ENCODE measurements at places on chromosomes 4 and X.

DNA sequence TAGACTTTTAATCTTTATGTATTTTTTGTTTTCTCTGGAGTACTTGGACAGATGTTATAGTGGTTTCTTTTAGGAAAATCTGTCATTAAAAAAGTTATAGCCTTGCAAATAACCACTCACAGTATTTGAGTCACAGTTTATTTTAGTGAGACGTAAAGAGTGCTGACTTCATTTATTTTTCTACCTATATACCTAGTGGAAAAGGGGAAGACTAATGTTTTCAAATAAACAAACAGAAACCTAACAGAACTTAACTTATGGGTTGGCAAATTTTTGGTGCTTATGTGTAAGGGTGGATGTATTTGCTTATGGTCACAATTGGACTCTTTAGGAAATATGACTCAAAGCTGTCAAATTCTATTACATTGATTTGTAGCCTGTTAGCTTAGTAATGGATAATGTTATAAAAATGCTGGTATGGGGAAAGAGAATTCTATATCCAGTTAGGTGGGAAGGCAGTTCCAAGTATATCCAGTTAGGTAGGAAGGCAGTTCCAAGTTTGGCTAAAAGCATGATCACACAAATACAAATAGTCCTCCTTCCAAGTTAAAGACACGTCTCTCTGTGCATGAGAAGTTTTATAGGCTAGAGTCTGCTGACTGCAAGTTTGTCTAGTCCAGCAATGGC lies 61.9 kb downstream of the SLC9A6 start:
- DNase-seq: no peak

- no peak for DNase-seq
Observed at GRCh38 chrX:150842198-150842685, 56.2 kb downstream of the CD99L2 start.

GRCh38 chrX:126900937-126901336 lies 81.4 kb downstream of the PRR32 start:
- DNase-seq: no peak

DNA sequence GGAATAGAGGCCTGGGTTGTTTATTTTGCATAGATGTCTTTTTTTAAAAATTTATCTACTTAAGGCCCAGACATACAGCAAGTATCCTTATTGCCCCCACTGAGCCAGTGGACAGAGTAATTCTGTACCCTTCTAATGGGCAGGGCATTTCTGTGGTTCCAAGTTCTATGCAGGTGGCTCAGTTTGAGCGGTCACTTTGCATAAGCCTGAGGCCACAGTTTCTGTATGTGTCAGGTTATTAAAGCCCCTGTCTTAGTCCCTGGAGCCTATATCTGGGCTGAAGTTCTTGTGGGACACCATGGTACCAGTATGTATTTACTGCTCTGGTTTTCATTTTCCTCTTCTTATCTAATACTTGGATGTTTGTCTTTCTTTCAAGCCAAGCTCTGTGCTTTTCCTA lies 168.8 kb downstream of the MID1IP1 start:
- no peak for DNase-seq

- DNase-seq: peak; percentile 90
Observed at GRCh38 chr4:162366146-162366545, 202.3 kb upstream of the FSTL5 start.

GRCh38 chrX:84182516-84182915 lies 5.5 kb downstream of the RPS6KA6 start:
- DNase-seq: no peak

DNA sequence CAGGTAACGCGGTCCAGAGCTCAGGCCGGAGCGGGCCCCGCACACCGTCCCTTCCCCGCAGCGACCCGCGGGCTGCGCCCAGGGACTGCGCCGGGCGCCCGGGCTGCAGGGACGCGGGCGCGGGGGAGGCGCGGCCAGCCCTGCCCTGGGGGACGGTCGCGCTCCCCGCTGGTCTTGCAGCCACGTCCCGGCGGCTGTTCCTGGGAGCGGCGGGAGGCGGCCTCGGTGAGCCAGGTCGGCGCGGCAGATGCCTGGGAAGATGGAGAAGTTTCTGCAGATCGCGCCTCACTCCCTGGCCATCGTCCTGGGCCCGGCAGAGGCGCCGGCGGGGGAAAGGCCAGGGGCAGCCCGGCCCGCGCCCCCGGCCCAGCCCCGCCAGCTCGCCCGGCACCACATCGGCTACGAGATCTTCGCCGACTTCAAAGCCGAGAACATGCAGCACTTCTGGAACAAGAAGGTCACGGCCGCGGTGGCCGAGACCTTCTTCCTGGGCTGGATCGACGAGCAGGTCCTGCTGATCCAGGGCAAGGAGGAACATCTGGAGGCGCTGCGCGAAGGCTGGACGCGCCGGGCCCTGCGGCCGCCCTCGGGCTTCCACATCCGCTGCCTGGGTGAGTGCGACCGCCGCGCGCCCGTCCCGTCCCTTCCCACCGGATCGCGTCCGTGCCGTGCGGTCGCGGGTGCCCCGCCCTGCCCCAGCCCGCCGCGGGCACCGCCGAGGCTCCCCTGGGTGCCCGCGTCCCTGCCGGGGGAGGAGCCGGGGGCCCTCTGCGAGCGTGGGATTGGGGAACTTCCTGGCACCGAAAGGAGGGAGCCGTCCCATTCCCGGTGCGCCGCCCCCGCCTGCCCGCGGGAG lies 107.4 kb upstream of the STOX2 start:
- no peak for DNase-seq

DNA sequence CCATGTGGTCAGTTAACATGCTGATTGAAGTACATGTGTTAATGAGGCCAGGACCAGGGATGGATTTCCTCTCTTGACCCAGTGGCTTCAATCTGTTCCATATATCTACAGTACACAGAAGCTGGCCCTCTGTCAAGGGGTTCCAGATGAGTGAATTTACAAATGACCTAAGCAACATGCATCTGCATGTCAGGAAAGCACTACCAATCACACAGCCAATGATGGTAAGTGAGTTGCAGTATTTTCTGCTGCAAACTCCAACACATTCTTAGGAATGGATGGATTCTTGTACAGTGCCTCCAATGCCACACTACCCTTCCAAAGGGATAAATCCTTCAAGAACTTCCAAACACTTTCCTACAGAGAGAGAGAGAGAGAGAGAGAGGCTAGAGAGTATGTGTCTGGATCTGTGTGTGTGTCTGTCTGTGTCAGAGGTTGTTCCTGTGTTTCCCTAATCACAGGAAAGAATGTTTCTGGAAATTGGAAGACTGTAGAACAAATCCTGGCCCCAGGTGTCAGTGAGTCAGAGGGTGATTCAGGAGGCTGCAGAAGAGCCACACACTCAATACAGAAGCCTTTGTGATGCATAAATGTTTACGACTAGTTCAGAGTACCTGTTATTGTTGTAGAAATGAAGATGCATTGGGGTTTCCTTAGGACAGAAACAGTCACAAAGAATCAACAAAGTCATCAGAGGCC lies 107.5 kb downstream of the GUCY2F start:
- DNase-seq: no peak

DNA sequence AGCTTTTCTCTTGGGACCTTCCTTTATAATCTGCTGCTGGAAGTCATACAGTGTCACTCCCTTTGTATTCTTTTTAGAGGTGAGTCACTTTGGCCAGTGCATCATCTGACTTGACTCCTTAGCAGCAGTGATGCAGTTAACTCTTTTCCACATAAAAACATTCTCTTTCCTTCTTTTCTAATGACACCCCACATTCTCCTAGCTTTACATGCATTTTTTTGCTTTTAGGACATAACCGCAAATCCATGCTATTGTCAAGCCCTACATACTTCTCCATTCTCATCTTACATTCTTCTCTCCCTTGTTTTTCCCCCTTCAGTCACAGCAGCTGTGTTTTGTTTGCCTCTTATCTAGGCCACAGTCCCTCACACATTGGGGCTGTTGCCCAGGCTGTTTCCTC lies 55.1 kb downstream of the ZNF330 start:
- DNase-seq: no peak

GRCh38 chr4:183241721-183242151 lies 78.3 kb downstream of the CLDN22 start:
- no peak for DNase-seq

- no peak for DNase-seq
Observed at GRCh38 chr4:157572284-157572683, 351.8 kb downstream of the GRIA2 start.

DNA sequence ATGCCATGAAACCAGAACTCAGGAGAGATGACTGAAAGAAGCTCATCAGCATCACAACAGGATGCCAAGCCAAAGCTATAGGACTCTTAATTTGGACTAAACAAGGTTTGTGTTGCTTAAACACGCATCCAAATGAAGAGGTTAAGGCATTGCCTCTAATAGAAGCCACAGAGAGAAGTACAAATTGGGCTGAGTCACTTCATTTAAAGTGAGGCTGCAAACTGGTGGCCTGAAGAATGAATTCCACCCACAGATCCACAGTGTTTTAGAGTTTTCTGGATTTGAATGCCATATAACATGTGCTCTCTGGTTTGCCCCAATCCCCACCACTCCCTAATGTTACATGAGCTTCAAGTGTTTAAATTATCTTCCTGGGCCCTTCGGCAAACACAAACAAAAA lies 103.5 kb downstream of the FIP1L1 start:
- DNase-seq: no peak

DNA sequence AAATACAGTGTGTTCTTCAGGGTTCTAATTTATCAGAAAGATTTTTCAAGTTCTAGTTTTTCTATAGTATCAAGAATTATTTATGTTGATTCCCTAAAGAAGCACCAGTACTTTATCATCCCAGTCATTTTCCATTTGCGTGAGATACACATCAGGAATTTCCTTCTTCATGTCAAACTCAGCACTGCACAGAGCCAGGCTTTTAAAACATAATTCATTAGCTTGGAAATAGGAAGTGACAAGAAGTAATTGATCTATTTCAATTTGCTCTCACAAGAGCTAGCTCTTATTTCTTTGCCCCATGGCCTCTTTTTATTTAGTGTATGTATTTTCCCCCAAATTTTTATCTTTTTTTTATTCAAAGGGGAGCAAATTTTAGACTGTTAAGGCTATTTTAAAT lies 13.0 kb upstream of the SLC10A4 start:
- no peak for DNase-seq

- no peak for DNase-seq
Observed at GRCh38 chr4:80007745-80008149, 65.3 kb downstream of the ANTXR2 start.

- no peak for DNase-seq
Observed at GRCh38 chr4:55439023-55439422, 43.3 kb downstream of the TMEM165 start.

- DNase-seq: no peak
Observed at GRCh38 chr4:48832571-48832970, 1.7 kb downstream of the OCIAD1 start.

- DNase-seq: no peak
Observed at GRCh38 chr4:73448448-73449203, 12.6 kb downstream of the AFP start.

- no peak for DNase-seq
Observed at GRCh38 chr4:138045036-138045435, 197.1 kb downstream of the SLC7A11 start.

DNA sequence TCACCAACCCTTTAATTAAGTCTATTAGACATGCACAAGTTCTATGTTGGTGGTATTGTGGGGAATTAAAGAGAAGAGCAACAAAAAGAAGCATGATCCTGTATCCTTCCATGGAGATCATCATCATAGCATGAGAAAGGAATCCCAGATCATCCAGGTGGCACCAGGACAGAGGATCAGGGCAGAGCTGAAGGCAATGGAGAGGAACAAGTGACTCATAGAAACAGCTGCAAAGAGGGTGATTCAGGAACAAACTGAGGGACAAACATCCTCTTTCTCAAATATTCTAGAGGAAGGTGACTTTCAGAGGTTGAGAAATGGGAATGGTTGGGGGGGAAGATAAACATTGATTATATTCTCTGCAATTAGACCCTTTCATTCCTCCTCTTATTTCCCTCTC lies 105.5 kb upstream of the OTUD4 start:
- no peak for DNase-seq

DNA sequence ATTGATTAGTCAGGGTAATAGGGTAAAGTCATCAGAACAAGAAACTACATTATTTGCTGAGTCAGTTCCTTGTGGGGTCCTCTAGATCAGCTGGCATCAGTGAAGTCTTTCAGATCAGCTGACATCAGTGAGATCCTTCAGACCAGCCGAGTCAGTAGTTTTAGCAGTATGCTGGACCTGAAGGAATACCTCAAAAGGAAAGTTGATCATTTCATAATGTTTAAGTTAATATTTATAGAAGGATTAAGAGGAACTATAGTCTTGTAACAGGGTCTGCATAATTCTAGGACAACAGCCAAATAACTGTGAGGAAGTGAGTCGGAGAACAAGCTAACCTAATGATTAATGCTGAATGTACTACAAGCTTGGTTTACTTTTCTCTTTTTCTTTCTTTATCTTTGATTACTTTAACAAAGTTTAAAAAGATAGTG lies 958 bp upstream of the UGT2B7 start:
- peak; percentile 2 for DNase-seq

GRCh38 chrX:136214551-136214950 lies 36.6 kb downstream of the MAP7D3 start:
- DNase-seq: no peak

- DNase-seq: no peak
Observed at GRCh38 chr4:98406819-98407218, 145.6 kb downstream of the RAP1GDS1 start.

DNA sequence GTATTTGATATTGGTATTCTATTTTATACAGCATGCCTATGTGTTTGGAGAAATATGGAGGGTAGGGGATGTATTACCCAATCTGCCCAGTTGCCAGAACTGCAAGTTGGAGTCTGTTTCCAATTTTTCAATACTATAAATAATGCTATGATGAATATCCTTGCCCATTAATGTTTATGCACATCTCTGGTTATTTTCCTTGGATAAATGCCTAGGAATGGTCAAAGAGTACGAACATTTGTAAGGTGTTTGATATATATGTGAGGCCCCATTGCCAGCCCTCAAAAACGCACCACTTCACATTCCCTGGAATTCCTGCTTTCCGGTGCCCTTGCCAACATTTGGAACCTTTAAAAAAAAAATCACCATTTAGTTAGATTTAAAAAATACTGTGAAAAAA lies 34.3 kb downstream of the CLDN34 start:
- no peak for DNase-seq

- peak; percentile 46 for DNase-seq
Observed at GRCh38 chrX:130079824-130080406, 30.4 kb downstream of the ELF4 start.

DNA sequence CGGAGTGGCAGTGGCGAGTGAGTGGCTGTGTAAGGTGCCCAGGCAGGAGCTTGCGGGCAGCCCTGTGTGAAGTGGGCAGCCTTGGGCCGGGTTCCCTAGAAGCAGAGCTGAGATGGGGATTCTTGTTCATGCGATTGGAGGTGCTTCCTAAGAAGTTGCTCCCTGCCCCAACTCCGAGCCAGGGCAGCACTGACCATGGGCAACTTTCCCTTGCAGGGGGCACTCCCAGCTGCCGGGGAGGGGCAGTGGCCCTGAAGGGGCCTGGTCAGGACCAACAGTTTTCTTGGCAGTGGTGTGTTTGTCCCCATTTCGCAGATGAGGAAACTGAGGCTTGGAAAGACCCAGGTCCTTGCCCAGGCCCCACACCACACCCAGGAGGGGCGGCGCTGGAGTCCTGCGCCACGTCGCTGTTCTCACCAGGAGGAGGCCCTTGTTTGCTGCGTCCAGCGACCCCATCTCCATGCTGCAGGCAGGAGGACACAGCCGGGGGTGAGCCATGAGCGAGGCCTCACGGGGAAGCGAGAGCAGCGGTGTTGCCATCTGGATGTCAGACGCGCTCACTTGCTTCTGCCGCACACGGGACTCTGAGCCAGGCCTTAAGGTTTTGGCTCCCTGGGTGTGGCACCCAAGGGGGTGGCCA lies 68.9 kb downstream of the TRMT44 start:
- no peak for DNase-seq

GRCh38 chr4:67634741-67635140 lies 66.2 kb downstream of the UBA6 start:
- DNase-seq: no peak
